CD4-positive, alpha-beta T cell treated with Interleukin-1 beta for 1 hour (primary cell): ENCODE measurements at places on chromosomes 12 and 14.
A peak's percentile ranks its signal among the peaks of the same experiment; 100 is the strongest.

DNA sequence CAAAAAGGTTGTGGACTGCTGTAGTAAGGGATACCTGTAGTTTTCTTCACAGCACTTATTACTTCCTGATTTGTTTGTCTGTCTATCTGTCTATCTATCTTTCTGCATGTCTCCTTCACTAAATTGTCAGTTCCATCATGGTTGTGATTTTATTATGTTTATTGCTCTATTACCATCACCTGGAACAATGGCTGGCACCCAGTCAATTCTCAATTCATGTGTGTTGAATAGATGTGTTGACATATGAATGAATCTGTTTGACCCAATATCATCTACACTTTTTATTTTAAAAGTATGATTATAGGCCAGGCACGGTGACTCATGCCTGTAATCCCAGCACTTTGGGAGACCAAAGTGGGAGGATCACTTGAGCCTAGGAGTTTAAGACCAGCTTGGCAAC, 224.4 kb downstream of the NUBPL start:
- DNase-seq = no peak

- no peak for DNase-seq
These were observed 387 bp downstream of the LRRC9 start for GRCh38 chr14:59920378-59920683.

DNA sequence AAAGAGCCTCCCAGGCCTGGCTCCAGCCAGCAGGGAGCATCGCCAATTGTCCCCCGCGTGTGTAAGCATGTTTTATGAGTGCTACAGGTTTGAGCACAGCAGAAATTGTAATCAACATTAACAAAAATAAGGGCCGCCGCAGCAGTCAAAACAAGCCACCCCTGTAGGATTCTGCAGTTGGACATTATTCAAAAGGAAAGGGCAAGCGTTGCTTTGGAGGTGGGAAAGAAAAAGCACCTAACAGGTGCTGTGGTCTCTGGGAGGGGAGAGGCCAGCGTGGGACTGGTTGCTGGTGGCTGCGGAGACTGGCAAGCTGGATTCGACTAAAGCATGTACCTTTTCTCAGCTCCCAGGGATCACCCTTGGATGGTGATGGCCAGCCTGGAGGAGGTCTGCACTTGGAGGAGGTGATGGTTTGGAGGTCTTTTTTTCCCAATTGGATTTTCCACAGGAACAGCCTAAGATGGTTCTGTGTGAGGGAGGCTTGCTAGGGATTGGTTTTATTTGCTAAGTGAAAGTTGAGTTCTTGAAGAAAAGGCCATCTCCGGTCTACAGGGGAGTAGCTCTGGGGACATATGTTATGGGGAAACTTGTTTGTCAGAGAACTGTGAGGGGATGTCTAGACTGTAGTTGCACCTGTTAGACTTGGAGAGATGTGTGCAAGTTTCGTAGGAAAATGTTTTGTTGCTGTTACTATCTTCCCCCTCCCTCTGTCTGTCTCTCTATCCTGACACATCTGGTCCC, 2.0 kb downstream of the DYRK2 start:
- peak; percentile 13 for DNase-seq

DNA sequence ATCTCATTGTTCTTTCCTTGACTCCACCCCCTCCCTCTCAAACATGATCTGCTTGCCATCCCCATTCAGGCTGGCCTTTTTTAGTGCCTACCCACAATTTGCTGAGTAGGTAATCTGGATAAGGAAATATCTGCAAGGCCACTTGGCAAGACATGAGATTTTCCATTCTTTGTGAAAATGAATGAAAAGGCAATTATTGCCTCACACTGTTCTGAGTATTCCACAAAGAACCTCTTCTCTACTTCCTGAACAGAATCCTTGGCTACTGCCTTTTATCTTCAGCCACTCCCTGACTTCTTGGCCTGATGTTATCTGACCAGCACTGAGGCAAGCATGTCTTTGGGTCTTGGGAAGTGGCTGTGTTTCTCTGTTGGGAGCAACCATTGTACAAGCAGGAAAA, 263.2 kb upstream of the ATP2B1 start:
- DNase-seq = no peak

DNA sequence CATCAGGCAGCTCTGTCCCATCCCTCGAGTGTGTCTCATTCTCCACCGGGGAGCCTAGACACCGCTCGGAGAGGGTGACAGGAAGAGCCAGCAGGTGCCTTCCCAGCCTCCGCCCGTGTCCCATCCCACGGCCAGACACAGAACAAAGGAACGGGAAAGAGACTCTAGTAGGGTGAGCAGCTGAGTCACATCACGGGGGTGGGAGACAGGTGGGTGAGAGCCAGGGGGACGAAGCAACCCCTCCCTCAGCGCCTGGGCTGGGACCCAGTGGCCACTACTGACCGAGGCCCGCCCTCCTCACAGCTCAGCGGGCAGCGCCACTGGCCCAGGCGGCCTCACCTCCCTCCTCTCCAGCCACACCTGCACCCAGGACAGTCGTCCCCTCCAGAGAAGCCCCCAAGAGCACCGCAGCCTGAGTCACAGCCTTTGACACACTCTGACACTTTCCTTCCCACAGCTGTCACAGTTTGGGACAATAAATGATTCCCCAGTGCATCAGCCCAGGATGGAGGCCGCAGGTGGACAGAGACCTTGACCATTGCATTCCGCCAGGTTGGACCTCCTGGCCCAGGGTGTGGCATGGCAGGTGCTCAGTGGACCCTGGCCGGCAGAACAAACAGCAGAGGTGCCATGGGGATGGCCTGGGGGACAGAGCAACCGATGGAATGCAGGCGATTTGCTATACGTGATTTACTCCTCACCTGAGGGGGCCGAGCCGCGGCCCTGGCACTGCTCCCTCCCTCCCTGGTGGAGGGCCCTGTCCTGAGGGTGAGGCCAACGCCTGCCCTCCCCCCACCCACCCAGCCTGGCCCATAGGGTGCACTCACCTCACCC, 45.4 kb upstream of the GALNT9 start:
- DNase-seq = no peak

GRCh38 chr12:31491241-31491794, 99.6 kb downstream of the DENND5B start:
- DNase-seq = no peak

- DNase-seq = no peak
These were observed 34.9 kb downstream of the PDE3A start for GRCh38 chr12:20403230-20403629.
